WTC11 (cell line): ENCODE measurements at places on chromosomes 1 and 21.

- H3K4me1 ChIP-seq, result peaks cover 11% of the 10 kb centered on the region
- DNase-seq, result no peak
- H3K27ac ChIP-seq, result no peak overlapping the region
- H3K36me3 ChIP-seq, result no peaks in the 10 kb centered on the region
Observed at GRCh38 chr1:52751589-52752483, 25.6 kb downstream of the ZYG11B start.

DNA sequence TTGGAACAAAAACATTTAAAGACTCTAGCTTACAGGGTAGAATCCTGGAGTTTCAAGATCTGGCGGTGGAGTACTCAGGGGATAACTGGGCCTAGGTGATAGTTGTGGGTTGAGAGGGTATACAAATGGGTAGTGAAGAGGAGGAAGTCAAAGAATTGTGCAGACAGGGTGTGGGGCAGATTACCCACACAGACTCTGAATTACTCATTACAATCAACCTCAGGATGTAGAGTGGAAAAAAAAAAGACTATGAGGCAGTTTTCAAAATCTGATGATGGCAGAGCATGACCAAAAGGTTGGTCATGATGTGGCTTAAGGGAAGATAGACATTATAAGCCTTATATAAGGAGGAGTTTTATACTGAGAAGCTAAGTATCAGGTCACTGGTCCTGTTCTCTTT, 44.1 kb upstream of the GLIS1 start:
- H3K27me3 ChIP-seq, result no peaks in the 10 kb centered on the region
- H3K4me1 ChIP-seq, result no peaks in the 10 kb centered on the region
- DNase-seq, result no peak
- H3K27ac ChIP-seq, result no peak overlapping the region

GRCh38 chr21:41651830-41652229, 115.0 kb downstream of the RIPK4 start:
- peaks cover 6% of the 10 kb centered on the region; the same call in 1 of the 2 replicates for H3K36me3 ChIP-seq
- no peak overlapping the region for H3K27ac ChIP-seq
- no peak overlapping the region for H3K4me3 ChIP-seq
- DNase-seq, result no peak

- no peaks in the 10 kb centered on the region for H3K27me3 ChIP-seq
- H3K27ac ChIP-seq, result no peak overlapping the region
- H3K4me1 ChIP-seq, result peaks cover 6% of the 10 kb centered on the region
- no peaks in the 10 kb centered on the region for H3K36me3 ChIP-seq
- no peak overlapping the region for H3K4me3 ChIP-seq
Observed at GRCh38 chr21:43286196-43286595, 117.4 kb downstream of the CRYAA start.

DNA sequence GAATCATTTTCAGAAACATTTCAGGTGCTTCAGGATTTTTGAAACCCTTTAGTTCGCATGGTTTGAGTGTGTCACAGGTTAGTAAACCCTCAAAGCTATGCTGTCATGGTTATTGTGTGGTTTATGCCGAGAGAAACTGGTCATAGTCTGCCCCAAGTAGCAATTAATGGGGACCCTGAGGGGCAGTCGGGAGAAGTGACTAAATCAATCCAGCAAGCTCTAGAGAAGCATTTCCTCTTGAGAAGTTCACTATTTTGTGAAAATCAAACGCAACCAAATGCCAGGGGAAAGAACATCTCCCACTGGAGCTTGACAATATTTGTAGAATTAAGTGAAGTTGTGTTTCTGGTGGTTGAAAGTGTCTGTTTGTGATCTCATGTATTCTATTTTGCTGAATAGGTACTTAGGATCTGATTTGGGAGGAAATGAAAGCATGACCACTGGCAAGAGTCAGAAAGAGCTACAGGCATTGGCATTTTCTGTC, 63.0 kb upstream of the BACH1 start:
- H3K4me3 ChIP-seq, result no peak overlapping the region
- no peaks in the 10 kb centered on the region for H3K36me3 ChIP-seq
- DNase-seq, result no peak
- no peak overlapping the region for H3K27ac ChIP-seq
- H3K27me3 ChIP-seq, result no peaks in the 10 kb centered on the region

- H3K4me1 ChIP-seq, result peaks cover 20% of the 10 kb centered on the region
- no peaks in the 10 kb centered on the region for H3K36me3 ChIP-seq
- DNase-seq, result peak; percentile 78
- H3K27ac ChIP-seq, result no peak overlapping the region
- peaks cover 14% of the 10 kb centered on the region for H3K27me3 ChIP-seq
Observed at GRCh38 chr1:160161965-160162705, 10.7 kb downstream of the ATP1A4 start.

DNA sequence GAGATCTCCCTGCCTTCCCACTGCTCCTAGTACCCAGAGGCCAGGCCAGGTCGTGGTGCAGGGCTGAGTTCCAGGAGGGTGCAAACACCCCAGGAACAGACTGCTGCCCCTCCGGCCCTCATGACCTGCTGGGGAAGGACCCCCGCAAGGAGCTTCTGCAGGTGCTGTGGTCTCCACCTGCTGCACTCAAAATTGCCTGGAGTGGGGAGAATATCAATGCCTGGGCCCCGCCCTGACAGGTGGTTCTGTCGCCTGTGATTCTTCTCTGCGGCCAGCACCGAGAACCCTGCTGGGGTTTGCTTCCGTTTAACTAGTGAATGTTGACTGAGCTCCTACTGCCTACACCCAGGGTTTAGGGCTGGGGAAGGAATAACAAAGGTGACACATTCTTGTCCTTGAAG, 2.1 kb upstream of the TFF3 start:
- no peaks in the 10 kb centered on the region for H3K36me3 ChIP-seq
- H3K27ac ChIP-seq, result peak overlapping the region; percentile 68; the same call in 1 of the 2 replicates
- peaks cover 64% of the 10 kb centered on the region for H3K4me1 ChIP-seq
- H3K4me3 ChIP-seq, result no peak overlapping the region
- H3K27me3 ChIP-seq, result no peaks in the 10 kb centered on the region

DNA sequence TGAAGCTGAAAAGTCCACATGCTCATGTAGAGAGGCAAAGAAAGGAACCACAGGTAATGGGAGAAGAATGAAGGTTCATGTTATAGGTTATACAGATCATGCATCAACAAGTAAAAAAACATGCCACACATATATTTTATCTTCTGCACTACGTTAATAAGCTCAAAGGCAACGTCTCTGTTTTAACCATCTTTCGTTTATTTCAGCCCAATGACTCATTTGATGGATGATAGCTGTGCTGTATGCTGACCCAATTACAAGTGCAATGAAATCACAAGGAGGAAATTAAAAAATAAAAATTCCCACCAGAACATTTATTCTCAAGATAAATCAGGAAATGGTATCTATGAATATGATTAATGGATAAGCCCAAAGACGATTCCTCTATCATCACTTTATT, 24.6 kb downstream of the XCL1 start:
- no peak overlapping the region for H3K4me3 ChIP-seq
- no peaks in the 10 kb centered on the region for H3K27me3 ChIP-seq
- H3K36me3 ChIP-seq, result no peaks in the 10 kb centered on the region
- DNase-seq, result no peak
- H3K27ac ChIP-seq, result no peak overlapping the region
- no peaks in the 10 kb centered on the region for H3K4me1 ChIP-seq

DNA sequence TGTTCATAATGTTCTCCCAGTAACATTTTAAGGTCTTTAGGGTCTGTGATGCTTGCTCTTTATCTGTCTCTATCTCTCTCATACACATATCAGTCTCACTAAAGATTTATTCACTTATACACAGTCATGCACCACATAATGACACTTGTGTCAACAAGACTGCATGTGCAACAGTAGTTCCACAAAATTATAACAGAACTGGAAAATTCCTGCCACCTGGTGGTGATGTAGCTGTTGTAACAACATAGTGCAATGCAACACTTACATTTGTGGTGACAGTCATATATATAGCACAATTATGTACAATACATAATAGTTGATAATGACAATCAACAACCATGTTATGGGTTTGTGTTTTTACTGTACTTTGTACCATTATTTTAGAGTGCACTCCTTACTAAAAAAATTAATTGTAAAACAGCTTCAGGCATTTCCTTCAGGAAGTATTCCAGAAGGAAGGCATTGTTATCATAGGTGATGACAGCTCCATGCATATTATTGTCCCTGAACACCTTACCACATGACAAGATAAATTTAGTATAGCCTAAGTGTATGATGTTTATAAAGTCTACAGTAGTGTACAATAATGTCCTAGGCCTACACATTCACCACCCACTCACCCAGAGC, 8.1 kb downstream of the TDRD5 start:
- no peak for DNase-seq
- H3K27ac ChIP-seq, result no peak overlapping the region
- no peaks in the 10 kb centered on the region for H3K4me1 ChIP-seq
- H3K36me3 ChIP-seq, result peaks cover 9% of the 10 kb centered on the region
- peaks cover 12% of the 10 kb centered on the region for H3K27me3 ChIP-seq

- H3K27ac ChIP-seq, result no peak overlapping the region
- H3K27me3 ChIP-seq, result no peaks in the 10 kb centered on the region; the same call in 1 of the 2 replicates
- no peak overlapping the region for H3K4me3 ChIP-seq
- H3K36me3 ChIP-seq, result no peaks in the 10 kb centered on the region
- no peak for DNase-seq
Observed at GRCh38 chr1:87179851-87180519, 148.7 kb upstream of the LMO4 start.

DNA sequence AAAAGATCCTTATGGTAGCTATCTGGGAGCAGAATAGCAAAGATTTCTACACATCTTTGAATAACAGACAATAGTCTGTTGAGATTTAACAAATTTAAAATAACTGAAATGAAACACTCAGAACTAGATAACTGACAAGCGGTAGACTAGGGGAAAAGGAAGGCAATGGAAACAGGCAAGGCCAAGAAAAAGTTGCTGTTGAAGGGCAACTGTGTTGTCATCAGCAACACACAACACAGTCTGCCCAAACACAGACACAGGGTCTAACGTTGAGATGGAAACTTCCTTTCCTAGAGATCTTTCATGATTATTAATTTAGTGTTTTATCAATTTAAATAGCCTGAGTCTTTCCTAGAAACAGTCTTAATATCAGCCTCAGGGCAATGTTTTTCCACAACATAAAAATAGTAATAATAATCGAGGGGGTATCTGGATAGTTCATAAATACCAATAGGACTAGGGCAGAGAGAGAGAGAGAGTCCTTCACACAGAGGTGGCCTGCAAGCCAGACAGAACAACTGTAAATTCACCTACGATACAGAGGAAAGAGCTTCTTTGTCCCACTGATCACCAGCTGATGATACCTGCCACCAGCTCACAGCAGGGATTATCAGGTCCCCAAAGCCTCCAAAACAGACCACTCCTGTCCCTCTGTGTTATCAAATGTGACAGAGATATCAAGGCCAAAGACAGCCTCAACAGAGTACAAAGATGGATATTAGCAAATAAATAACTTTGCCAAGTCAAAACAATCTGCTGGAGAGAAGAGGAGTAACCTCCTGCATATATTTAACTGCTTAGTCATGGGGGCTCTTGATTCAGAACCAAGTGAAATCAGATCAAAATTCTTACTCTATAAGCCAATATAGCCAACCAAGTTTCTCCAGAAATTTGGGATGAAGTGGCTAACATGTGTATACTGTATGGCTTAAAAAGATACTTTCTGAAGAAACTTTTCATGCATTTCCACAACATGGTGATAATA, 245.3 kb downstream of the SLC45A1 start:
- no peak overlapping the region for H3K4me3 ChIP-seq
- no peaks in the 10 kb centered on the region for H3K27me3 ChIP-seq
- H3K4me1 ChIP-seq, result peaks cover 37% of the 10 kb centered on the region
- H3K27ac ChIP-seq, result peak overlapping the region; percentile 75; the same call in 1 of the 2 replicates

DNA sequence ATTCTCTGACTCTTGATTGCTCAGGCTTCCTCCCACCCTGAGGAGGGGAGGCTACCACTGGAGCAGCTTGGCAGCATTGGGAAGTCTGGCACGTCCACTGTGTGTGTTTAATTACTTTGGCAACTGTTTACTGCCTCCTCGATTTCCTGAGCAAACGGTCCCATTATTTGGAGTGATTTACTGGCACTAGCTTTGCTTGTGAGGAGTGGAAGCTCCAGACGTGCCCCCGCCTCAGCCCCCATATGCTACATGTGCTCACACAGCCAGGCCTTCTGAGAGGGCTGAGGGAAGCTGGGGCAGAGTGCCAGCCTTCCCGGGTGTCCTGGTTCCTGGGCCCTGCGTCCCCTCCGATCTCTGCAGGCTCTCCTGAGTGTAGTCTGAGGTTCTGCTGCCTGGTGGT, 306.2 kb downstream of the PTPRU start:
- H3K4me3 ChIP-seq, result no peak overlapping the region
- H3K27me3 ChIP-seq, result no peaks in the 10 kb centered on the region
- no peaks in the 10 kb centered on the region for H3K36me3 ChIP-seq

- no peaks in the 10 kb centered on the region for H3K4me1 ChIP-seq
- no peak overlapping the region for H3K27ac ChIP-seq
- H3K27me3 ChIP-seq, result no peaks in the 10 kb centered on the region; the same call in 1 of the 2 replicates
- no peak for DNase-seq
- no peak overlapping the region for H3K4me3 ChIP-seq
Observed at GRCh38 chr1:115426956-115427355, 88.9 kb upstream of the NGF start.

DNA sequence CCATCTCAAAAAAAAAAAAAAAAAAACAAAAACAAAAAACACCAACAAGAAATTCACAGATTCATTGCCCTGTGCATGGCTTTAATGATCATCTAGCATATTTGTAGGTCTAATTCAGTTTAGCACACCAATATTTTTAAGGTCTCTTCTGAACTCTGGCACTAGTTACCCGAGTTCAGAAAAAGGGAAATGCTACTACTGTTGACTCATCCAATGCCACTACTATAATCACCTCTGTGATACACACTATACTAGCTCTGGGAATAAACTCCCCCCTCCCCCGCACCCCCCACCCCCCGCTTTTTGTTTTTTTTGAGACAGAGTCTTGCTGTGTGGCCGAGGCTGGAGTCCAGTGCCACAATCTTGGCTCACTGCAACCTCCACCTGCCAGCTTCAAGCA, 55.6 kb downstream of the FBXO42 start:
- H3K27ac ChIP-seq, result no peak overlapping the region
- no peak for DNase-seq
- peaks cover 19% of the 10 kb centered on the region for H3K36me3 ChIP-seq
- no peaks in the 10 kb centered on the region for H3K27me3 ChIP-seq
- peaks cover 8% of the 10 kb centered on the region for H3K4me1 ChIP-seq
- no peak overlapping the region for H3K4me3 ChIP-seq

DNA sequence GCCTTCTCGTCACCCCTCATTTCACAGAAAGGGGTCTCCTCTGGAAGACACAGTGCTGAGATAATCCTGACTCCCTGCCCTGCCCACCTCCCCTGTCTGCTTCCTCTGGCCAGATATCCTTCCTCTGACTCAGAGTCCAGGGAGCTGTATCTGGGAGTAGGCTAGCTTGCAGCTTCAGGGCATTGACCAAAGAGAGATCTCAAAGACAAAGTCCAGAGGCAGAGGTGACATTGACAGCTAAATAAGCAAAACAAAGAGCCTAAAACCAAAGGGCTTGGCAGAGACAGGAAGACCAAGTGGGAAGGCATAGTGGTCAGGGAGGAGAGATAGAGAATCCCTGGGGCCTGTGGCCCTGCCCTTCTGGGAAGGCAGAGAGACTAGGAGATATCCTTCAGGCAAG, 64.9 kb downstream of the TNR start:
- H3K27ac ChIP-seq, result no peak overlapping the region
- no peaks in the 10 kb centered on the region for H3K36me3 ChIP-seq
- DNase-seq, result no peak
- H3K4me1 ChIP-seq, result peaks cover 23% of the 10 kb centered on the region
- no peak overlapping the region for H3K4me3 ChIP-seq
- H3K27me3 ChIP-seq, result no peaks in the 10 kb centered on the region; the same call in 1 of the 2 replicates
